ENCODE measurements at places on chromosomes 2 and 18.

DNA sequence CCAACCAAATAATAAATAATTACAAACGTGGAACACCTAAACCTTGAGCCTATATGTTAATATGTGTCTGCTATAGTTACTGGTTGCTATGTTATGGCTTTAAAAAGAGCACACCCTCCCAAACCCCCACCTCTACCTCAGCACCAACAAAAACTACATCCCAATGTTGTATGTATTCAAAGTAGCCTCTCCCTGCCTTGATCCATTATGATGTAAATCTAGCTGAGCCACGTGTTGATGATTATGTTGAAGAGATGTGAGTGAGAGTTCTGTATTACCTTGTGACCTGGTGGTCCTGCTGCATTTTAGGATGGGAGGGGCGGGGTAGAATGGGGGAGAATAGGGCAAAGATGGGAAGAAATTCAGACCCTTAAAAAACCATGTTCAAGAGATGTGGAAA is 4.8 kb downstream of the MFSD6 start:
- ATAC-seq: no peak

DNA sequence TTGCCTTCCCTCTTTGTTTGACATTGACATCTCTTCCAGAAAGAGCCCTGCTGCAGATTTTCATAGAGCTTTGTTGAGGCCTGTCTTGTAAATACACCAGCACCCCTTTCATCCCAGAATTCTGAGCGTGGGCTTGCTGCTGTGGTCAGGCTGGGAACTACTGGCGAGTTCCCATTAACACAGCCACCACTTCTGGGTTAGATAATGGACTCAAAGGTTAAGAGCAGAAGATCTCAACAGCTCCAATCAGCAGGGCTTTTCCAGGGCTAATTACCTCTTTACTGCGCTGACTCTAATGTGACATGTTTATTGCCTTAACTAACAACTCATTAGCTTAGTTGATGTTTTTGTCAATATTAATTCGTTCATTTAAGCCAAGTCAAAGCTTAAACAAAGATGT is 235.9 kb upstream of the BOD1L2 start:
- no peak for ATAC-seq

DNA sequence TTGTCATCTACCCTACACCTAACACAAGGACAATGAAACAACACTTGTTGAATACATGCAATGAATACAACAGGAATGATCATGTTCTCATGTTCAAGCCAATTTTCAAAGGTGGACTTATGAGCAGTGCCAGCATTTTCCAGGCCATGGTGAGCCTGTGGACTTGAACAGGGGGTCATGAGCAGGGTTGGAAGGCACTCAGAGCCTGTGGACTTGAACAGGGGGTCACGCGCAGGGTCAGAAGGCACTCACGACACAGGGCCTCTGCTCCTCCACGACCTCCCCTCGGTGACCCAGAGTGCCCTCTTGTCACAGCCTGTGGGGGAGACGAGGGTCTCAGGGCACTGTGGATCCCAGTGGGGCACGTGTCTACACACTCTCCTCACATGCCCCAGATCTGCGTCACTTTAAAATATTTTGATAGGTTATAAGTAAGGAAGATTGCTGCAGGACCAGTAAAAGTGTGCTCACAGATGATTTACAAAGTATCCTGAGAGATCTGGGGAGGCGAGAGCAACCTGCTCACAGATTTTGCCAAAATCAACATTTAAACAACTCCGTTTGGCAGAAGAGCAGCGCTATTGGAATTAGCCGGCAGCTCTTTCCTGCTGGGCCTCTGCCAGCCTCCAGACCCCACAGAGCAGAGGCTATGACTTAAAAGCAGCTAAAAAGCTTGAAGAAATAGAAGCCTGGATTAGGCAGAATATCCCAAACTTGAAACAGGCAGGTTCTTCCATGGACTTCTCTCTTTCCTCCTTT is 121.9 kb downstream of the TMEM18 start:
- no peak for ATAC-seq

DNA sequence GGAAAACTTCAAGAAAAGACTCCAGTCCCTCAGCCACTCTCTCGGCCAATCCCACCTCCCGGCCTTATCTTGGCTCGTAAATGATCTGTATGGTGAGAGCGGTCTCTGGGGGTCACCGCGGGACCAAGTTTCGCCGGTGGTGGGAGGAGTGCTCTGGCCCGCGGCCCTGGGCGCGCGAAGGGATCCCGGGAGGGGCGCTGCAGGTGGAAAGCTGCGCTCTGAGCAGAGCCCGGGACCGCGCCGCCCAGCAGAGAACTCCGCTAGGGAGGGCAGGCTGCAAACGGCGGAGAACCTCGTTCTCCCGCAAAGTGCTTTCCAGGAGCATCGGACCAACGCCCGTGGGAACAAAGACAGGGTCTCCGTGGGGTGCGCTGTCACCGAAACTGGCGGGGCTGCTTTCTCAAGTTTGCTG is 622 bp downstream of the LRP2 start:
- no peak for ATAC-seq

GRCh38 chr18:68330658-68331057 is 384.2 kb downstream of the TMX3 start:
- ATAC-seq: no peak

Data from activated CD4-positive, CD25-positive, alpha-beta regulatory T cell treated with anti-CD3 and anti-CD28 coated beads, Interleukin-2, amount 50 U/mL, for 24 hours (primary cell).